ENCODE measurements at places on chromosomes 7 and 10.

GRCh38 chr10:75773231-75773780 is 341.9 kb downstream of the LRMDA start:
- no peak for DNase-seq

- DNase-seq, result no peak
Measured at GRCh38 chr7:138460176-138460648, at the start of gene TRIM24. Gene TRIM24 (plus strand): TSS chr7:138460259. CDS start chr7:138460549, 290 bp downstream.

DNA sequence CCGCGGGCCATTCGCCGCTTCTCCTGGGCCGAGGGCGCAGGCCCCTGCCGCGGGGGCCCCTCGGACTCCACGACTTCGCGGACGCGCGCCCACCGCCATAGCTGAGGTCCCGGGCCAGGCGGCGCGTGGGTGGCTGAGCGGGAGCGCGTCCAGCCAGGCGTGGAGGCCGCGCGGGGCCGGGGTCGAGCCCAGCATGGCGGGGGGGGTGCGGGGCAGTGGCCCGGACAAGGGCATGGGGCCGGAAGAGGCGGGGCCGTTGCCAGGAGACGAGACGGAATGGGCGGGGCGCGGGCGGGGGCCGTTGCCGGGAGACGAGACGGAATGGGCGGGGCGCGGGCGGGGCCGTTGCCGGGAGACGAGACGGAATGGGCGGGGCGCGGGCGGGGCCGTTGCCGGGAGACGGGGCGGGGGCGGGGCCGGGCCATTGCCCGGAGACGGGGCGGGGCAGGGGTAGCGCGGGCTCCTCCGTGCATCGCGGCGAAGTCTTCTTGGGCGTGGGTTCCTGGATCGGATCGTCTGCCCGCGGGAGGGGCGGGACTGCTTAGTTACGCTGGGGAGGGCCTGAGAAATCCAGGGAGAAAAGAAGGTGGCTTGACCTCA is 14.8 kb downstream of the ADAM8 start:
- peak; percentile 77 for DNase-seq

GRCh38 chr7:157545681-157546060 is 208.9 kb downstream of the DNAJB6 start:
- DNase-seq, result no peak

DNA sequence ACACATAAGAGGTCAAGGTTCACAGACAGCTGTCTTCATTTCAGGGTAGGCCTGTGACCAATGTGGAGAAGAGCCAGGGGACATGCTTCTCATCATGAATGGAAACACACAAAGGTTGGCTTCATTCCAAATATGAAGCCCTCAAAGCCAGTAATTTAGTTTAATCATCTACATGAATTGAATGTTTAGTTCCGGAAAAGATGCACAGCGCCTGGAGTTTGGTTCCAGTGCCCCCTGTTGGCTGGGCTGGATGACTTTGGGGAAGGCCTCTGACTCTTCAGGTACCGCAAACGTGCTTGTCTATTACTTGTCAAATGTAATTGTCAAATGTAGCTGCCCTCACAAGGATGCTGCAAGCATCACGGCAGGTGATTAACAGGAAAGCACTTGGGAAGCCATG is 130.7 kb downstream of the ADRA2A start:
- peak; percentile 40 for DNase-seq

DNA sequence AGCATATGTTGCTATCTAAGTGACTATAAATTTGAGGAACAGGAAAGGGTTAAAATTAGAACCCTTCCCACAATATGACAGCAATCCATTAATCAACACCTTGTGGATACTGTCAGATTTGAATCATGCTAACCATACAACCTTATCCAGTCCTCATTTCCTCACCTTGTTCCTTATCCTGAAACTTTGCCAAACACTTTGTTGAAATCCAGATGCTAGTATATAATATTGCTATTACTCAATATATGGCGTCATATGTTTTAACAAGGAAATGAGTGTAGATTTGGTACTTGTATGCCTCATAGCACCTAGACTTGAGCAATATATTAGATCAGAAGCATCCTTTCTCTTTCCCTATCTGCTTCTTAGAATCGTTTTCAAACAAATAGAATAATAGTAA is 66.3 kb upstream of the SLC25A13 start:
- DNase-seq, result no peak

DNA sequence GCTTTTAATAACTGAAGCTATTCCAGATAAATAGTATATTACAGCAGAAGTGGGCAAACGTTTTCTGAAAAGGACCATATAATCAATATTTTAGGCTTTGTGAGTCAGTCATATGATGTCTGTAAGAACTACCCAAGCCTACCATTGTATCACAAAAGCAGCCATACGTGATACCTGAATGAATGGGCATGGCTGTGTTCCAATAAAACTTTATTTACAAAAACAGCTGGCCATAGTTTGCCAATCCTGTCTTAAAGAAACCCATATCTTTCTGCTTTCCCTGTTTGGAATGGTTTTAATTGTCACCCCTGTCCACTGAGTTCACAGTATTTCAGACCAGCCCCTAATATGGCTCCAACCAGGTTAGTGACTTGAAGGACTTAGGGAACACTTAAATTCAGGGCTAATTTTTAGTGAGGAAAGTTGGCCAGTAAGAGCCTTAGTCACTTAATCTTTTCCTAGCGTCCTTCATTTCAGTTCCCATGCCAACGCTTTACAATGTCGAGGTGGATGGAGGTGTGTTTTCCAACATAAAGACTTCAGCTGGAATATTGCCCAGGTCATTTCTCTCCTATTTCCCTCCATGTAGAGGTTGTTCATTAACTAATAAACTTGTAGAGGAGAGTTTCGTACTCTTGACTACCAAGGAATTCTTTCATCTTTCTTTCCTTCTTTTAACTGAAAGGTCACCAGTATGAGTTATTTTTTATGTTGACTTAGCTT is 184.5 kb downstream of the TRIL start:
- no peak for DNase-seq

GRCh38 chr7:20596653-20597052 is 18.8 kb upstream of the ABCB5 start:
- DNase-seq, result no peak
